ENCODE measurements at places on chromosomes 7 and 10.

DNA sequence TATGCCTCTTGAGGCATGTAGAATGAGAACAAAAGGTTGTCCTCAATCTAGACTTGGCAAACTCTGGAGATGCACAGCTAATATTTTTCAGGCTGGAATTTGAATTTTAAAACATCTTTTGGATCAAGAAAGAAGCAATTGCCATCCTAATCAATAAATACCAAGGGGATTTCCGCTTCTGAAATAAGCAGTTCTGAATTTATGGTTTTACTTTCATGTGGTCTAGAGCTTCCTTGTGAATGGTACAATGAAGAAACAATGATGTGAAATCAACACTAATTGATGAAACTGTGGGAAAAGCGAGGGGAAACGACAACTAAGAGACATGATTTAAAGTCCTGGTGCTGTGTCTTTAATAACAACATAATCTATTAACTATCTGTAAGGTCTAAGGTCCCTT lies 1202.7 kb downstream of the SORCS3 start:
- no peak for DNase-seq

- DNase-seq = no peak
Observed at GRCh38 chr7:2198206-2198605, 34.5 kb downstream of the MAD1L1 start.

DNA sequence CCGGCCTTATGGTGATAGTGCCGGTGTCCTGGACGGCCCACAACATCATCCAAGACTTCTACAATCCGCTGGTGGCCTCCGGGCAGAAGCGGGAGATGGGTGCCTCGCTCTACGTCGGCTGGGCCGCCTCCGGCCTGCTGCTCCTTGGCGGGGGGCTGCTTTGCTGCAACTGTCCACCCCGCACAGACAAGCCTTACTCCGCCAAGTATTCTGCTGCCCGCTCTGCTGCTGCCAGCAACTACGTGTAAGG lies 713 bp downstream of the CLDN4 start:
- no peak for DNase-seq

- DNase-seq = peak; percentile 24
Observed at GRCh38 chr10:102347236-102347828, 48.2 kb upstream of the NFKB2 start.

DNA sequence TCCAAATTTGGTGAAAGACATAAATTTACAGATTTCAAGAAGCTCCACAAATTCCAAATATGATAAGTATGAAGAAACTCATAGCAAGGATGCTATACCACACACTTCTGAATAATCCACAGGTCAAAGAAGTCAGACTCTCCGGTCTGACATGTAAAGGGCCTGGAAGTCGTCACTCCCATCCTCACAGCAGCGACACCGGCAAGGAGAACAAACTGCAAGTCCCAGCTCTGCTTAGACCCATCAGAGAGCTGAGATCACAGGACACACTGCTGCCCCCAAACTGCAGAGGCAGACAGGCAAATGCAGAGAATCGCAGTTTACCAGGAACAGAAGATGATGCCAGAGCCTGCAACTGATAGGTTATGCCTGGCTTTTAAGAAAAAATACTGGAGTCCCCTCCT lies 62.0 kb downstream of the AMZ1 start:
- no peak for DNase-seq

DNA sequence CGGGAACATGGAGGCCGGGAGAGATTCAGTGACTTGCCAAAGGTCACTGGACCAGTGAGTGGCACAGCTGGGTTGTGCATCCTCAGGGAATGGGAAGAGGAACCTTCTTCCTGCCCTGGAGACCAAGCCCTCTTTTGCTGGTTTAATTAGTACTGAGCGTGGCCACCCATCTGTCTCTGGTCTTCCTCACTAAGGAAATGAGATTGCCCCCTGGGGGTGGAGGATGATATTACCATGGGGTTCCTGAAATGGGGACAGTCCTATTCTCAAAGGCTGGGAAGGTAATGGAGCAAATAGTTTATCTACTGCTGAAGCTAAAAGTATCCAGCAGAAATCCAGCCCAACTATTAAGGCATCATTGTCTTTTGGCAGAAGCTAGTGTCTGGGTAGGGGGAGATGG lies 98.6 kb upstream of the FGFR2 start:
- DNase-seq = peak; percentile 69

All from NAMALWA (cell line).